ENCODE measurements at places on chromosomes 12 and 14.

GRCh38 chr14:82647088-82647810, 1113.6 kb upstream of the SEL1L start:
- no peak for DNase-seq

- no peak for DNase-seq
These were observed 18.9 kb upstream of the CARMIL3 start for GRCh38 chr14:24032727-24033418.

DNA sequence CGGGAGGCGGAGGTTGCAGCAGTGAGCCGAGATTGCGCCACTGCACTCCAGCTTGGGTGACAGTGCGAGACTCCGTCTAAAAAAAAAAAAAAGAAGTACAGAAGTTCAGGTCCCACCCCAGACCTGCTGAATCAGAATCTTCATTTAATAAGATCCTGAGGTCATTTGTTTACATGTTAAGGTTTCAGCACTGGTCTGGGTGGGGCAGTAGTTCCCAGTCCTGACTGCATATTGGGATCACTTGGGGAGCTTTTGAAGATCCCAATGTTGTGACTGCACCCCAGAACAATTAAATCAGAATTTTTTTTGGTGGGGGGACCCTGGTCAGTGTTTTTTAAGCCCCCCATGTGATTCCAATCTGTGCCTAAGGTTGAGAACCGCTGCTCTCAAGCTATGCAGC, 11.7 kb upstream of the COL2A1 start:
- DNase-seq = no peak

GRCh38 chr14:70698288-70698687, 56.6 kb downstream of the TTC9 start:
- no peak for DNase-seq

DNA sequence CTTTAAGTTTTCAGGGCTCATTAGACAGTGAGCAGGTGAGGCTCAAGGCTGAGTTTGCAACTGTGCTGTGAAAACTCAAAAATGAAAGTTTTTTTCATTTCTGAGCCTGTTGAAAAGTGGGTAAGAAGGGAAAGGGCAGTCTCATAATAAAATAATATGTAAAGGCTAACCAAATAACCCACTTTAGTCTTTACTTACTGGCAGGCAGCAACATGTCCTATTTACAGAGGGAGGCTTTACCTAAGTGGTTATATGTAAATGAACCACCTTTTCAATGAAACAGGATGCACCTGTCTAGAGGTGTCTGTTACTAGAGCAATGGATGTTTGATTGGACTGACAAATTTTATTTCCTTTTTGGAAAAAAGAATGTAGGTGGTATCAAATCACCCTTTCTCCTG, 158.0 kb downstream of the ETV6 start:
- DNase-seq = no peak

DNA sequence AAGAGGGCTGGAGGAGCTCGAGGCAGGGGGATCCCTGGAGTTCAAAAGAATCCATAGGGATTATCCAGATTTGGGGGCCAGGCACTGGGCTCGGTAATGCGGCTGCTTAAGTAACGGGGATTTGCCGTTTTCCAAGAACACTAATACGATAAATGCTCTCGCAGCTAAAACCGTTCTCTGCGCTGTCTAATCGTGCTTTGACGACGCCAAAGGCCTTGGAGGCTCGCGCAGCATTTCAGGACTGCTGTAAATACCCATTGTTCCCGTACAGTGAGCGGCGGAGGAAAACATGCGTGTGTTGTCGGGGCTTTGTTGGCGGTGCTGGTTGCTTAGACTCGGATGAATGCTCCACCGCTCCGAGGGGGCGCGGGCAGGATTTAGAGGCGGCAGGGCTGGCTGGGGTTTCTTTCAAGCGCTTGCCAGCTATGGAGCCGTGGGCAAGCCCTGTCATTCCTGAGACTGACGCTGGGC, 26.2 kb downstream of the DIO3 start:
- DNase-seq = no peak

DNA sequence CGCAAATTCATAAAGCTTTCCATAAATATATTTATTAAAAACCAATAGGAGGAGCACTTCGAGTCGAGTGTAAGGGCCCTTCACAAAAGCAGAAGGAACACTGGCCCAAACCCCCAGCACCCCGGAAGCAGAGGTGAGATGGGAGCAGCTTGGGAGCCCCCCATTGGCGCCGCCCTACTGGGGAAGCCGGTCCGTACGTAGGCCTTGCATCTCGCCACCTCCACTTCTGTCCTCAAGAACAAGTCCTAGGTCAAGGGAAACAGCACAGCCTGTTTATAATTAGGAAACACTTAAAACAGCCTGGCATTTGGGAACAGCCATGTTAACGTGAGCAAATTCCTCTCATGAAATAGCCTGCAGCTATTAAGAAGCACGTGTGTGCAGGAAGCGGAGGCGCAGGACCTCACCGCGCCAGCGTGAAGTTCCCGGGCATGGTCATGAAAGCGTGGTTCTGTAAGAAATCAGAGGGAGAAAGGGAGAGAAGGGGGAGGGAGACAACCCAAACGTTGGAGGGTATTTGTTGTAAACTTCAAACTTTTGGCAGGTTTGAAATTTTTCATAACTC, 7.7 kb downstream of the ANKRD9 start:
- DNase-seq = no peak

GRCh38 chr14:50399251-50400032, 2.8 kb upstream of the CDKL1 start:
- no peak for DNase-seq

DNA sequence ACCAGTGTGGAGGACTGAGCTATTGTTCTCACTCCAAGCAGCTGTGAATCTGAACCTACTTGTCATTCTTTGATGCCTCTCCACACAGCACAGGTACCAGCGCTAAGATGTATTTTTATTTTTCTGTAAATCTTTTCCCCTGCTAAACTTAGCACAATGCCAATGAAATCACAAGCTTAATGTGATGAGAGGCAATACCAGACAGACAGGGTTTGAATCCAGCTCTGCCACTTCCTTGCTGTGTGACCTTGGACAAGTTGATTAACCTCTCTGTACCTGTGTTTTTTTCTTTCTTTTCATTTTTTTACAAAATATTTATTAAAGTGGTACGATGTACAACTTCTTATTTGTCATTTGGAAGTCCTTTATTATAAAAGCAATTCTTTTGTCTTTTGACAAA, 757.6 kb downstream of the MED13L start:
- no peak for DNase-seq

- no peak for DNase-seq
These were observed 7.0 kb upstream of the PFDN5 start for GRCh38 chr12:53288322-53288721.

GRCh38 chr14:76884853-76885276, 58.7 kb downstream of the LRRC74A start:
- DNase-seq = no peak

- DNase-seq = no peak
These were observed 14.4 kb upstream of the OR6C65 start for GRCh38 chr12:55385891-55386290.

GRCh38 chr12:62654326-62655241, 188.0 kb downstream of the MON2 start:
- DNase-seq = no peak

- peak; percentile 94 for DNase-seq
These were observed at the start of gene PSME1 for GRCh38 chr14:24135834-24136683. PSME1 (plus strand) TSS chr14:24136194; CDS start chr14:24136263, 69 bp downstream.

- no peak for DNase-seq
These were observed 4.8 kb upstream of the TNS2 start for GRCh38 chr12:53044896-53045695.

DNA sequence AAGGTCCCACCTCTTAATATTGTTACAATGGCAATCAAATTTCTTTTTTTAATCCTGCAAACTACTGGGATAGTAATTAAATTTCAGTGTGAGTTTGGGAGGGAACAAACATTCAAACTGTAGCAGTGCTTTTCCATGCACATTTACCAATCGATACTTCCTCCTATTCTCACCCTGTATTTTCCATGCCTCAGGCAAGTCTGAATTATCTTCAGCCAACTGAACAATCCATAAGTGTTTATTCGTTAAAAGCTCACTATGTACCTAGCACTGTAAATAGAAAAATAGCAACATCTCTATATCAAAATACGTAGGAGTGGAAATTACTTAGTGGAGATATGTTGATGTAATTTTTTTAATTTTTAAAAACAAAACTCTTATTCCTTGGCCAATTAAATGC, 43.5 kb downstream of the CCDC177 start:
- DNase-seq = no peak

DNA sequence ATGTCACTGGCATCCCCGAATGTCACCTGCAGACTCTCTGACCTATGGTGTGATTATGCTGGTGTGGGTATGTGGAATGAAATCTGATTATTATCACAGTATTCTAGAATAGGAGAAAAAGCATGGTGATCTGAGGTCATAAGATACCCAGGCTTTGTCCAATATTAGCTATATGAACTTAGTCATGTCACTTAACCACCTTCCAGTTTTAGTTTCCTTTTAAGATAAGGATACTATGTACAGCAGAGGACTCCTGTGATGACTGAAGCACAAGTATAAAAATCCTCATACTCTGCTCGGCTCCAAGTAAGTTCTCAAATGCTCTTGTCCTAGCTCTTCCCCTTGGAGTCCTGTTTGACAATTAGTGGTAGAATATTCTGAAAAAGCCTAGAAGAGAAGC, 2.8 kb downstream of the GNS start:
- DNase-seq = no peak

DNA sequence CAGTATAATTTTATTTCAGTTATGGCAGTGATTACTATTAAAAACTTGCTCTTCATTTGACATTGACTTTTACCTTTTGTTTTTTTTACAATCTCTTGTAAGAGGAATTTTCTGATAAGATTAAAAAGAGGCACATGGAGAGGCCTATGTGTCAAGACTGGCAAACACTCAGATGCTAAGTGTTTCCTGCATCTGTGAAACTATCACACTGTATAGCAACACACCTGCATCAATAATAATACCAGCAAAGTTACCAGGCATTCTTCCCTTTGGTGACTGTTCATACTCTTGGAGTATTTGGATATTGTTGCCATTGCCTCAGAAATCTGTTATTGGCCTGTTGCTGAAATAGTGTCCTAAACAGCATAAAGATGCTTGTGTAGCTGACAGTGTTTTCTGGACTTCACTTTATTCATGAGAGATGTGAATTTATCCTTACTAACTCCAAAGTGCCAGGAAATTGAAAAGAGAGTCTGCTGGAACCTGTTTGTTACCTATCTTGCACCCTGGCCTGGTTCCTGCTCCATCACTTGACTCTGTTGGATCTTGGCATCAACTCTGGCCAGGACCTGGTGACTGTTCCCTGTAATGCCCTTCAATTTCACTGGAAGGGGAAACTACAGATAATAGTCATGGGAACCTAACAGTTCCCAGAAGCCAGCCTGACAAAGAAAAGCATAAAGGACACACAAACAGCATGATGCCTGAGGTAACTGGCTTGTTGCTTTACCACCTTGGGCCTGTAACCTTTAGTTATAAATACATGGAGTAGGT, 19.8 kb downstream of the SLC16A7 start:
- no peak for DNase-seq

DNA sequence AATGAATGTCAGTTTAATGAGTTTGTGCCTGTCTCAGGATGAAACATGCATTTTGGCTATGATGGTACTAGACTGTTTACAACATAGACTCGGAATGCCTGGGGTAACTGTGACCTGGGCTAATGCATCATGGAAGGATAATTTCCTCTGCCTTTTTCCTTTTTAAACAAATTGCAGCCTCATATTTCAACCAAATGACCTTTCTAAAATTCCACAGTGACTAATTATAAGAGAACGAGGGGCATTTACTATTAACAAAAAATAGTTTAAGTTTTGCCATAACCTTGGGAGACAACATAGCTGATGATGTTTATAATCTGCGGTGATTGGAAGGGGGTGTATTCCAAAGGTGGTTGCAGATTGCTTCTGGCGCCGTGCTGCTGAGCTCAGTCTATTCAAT, 1140.5 kb downstream of the GALC start:
- DNase-seq = no peak

DNA sequence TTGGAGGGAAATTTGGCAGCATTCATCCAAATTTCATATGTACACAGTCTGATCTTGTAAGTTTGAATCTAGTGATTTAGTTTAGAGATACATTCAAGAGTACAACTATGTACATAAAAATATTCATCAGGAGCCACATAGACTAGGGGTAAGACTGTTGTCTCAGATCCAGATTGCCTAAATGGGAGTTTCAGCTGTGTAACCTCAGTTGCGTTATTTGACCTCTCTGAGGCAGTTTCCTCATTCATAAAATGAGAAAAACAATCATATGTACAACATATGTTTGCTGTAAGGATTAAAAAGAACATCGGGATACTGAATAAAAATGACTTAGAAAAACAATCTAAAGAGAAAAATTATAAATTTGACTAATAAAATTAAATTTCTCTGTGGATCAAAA, 577.5 kb downstream of the RPL10L start:
- DNase-seq = no peak

DNA sequence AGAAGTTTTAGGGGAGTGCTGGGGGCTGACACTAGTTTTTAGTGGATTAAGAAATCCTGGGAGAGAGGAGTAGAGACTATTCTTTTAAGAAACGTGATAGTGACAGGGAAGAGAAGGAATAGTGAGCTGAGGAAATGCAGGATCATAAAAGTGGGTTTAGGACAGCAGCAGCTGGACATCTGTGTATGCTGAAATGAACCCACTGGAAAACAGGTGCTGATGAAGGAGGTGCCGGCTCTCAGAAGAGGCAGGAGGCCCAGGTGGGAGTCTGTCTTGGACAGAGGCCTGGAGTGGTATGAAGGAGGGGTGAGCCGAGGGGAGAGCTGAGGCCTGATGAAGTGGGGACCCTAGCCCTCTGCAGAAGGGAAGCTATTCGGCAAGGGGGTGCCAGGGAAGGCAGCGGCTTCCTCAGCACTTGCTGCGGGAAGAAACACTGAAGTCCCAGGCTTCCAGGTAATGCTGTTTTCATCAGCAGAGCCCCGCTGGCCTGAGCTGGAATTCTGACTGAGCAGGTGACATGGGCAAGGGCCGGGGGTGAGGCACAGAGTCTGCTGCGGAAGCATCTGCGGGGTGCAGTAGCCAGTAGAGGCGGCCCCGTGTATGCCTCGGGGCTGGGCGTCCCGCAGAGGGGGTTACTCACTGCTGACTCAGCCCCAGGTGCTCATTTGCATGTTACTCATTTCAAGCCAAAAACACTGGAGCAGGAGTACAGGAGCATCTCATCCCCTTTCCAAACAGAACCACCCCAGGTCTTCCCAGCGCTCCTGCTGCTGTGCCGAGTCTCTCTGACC, 89.7 kb downstream of the TMCC3 start:
- no peak for DNase-seq

GRCh38 chr12:70110085-70110484, 133.1 kb upstream of the CNOT2 start:
- DNase-seq = no peak
